ENCODE measurements at places on chromosomes 12 and 14.

GRCh38 chr14:76736514-76736913 lies 24.8 kb upstream of the VASH1 start:
- DNase-seq: no peak

- DNase-seq: no peak
Observed at GRCh38 chr12:127648321-127648720, 618.6 kb upstream of the TMEM132C start.

DNA sequence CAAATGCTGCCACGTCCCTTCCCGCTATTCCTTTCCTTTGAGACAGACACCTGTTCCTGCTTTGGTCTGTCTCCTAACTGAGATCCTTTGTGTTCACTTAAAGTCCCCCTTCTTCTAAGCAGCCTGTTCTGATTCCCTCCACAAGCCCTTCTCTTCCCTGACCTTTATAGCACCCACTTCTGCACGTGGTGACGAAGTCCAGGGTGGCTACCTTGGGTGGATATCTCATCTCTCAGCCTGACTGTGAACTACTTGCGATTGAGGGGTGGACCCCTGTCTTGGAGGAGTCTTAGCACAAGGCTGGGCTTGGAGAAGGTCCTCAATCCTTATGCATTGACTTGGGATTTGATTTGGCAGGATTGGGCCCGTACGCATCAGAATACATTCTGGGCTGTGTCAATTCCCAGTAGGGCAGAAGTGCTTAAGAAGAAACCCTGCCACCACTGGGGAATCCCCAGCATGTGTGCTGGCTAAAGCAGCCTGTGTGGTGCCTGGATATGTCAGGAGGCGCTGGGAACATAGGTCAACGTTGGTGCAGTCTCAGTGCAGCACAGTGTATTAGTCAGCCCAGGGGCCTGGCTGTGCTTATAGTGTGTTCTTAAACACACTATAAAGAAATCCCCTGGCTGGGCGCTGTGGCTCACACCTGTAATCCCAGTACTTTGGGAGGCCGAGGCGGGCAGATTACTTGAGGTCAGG lies 23.6 kb downstream of the KRT80 start:
- no peak for DNase-seq

DNA sequence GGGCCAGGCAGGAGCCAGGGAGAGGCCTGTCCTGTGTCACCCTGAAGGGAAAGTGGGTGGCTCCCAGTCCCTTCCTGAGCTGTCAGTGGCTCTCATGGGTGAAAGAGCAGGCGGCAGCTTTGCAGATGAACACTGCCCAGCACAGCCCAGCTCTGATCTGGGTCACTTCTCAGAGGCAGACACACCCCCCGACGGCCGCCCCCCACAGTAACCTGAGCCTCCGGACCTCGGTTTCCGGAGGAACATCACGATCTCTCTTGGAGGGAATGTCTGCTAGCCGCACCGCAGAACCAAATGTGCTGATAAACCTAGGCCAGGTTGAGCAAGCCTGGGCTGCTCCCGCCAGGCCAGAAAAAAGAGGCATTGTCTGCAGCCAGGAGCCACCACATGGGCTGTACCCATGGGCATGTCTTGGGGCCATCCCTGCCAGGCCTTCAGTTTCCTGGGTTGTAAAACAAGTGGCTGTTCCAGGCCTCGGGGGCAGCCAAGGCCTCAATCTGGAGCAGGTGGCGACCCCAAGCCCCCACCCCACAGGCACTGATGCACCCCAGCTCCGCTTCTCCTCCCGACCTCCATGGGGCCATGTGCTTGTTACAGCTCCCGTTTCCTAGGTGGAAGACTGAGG lies 57.6 kb downstream of the NCOR2 start:
- no peak for DNase-seq

DNA sequence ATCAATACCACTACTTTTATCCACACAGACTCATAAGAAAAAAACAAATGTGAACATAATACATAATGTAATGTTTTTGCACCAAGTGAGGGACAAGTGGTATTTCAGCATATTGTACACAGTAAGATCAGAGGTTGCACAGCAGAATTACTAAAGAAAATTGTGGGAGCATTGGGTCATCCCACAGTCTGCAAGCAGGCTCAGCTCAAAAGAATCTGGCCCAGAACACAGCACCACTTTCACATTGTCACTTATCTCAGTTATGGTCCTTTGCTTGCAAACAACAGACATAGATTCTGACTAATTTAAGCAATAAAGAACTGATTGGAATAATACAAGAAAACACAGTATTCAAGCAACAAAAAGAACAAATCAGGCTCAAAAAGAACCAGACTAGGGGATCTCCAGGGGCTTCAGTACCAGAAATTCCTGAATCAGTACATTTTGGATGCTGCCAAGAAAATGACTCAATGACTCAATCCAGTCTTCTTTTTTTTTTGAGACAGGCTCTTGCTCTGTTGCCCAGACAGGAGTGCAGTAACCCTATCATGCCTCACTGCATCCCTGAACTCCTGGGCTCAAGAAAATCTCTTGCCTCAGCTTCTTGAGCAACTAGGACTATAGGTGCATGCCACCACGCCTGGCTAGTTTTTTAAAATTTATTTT lies 42.9 kb upstream of the EEA1 start:
- no peak for DNase-seq

DNA sequence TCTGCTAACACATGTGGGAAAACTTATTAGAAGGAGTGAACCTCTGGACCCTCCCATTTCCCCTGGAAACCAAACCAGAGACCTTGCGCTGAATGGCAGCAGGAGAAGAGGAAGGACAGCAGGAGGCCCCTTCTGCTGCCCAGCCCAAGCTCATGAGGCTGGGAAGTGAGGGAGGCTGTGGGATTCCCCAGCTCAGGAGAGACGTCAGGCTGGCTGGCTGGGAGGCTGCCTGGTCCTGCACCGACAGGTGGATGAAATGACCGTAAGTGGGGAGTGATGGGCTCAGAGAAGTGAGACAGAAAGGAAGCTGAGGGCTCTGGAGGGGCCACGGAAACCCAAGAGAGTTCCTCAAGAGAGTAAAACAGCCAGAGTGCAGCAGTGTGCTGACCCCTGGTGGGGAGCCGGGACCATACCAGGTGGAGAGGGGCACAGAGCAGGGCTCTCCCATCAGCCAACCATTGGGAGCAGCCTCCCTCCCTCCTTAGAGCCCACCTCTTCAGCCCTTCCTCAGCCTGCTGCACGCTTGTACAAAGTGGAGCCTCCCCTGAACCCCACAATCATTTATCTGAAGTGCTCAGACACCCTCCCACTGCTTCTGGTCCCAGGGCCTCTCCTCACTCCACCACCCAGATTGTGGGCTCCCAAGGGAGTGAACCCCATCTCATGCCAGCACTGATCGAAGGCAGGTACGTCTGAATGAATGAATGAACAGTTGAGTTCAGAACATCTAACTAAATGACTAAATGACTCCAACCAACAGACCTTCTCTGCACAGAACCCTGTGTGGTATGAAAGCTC lies 14.0 kb downstream of the TAMALIN start:
- peak; percentile 46 for DNase-seq

GRCh38 chr12:107564946-107565345 lies 120.7 kb upstream of the PWP1 start:
- DNase-seq: peak; percentile 12

DNA sequence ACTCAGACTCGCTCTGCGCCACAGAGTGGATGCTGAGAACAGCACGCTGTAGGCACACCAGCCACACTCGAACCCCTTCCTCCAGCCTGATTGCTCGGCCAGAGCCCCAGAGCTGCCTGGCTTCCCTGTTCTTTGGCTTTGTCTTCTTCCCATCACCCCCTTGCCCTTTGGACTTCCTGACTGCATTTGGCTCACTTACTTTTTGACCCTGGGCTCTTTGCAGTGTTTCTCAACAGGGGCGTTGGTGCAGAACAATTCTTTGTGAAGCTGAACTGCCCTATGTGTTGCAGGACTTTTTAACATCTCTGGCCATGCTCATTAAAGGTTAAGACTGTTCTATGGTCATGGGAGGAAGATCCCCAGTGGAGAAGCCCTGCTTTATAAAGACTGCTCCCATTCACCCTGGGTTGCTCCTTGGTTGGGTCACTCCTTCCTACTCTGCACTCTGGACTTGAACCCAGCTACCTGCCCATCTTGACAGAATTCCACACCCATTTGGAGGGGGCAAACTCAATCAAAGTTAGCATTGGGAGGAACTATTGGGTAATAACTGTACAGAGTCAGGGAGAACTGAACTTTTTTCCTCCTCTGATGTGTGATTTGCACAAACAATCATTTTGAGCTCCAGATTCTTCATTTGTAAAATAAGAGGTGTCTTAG lies 127.7 kb upstream of the PLEKHG7 start:
- no peak for DNase-seq

DNA sequence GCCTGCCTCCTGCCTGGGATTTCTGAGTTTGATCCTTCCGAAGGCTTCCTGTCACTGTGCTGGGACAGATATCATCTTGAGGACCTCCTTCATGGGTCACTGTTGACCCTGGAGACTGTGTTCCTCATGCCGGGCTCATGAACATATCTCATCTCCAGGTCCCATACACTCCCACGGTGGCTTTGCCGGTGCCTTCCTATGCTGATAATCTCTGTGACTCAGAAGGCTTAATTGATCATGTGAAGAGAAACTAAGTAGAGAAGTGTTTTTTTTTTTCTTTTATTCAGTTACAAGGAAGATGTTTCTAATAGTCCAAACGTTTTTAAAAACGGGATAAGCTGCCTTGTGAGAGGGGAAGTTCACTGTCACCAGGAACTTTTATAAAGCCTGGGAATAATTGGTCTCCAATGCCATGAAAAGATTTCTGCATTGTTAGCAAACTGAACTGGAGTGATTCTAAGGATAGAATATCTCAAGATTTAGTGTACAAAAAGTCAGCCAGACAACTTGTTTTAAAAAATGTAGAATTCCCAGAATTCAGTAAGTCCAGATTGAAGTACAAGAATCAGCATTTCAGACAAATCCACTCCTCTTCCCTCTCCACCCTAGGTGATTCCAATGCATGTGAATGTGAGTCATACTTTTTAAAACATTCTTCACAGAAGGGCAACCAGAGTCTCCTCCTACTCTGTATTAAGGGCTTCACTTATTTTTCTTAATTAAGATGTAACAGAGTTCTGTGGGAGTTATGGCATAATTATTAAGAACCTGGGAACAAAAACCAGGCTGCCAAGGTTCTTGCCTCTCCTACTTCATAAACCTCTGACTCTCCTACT lies 139.8 kb upstream of the LGR5 start:
- no peak for DNase-seq

DNA sequence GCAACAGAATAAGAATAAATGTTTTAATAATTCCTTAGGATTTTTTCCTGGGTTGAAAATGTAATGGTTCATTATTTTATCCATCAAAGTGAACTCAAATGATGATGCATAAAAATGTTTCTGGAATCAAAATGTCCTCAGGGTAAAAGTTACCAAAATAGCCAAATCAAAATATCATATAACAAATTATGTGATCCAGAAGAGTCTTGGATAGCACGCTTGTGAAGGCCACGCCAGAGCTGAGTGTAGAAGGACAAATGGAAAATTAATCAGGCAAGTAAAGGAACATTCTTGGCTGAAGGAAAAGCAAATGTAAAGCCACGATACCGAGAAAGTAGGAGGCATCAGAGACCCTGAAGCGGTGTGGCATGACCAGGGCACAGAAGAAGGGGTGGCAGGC lies 169.2 kb downstream of the CAPZA3 start:
- no peak for DNase-seq

GRCh38 chr14:37889087-37889486 lies 293.7 kb downstream of the TTC6 start:
- DNase-seq: no peak

DNA sequence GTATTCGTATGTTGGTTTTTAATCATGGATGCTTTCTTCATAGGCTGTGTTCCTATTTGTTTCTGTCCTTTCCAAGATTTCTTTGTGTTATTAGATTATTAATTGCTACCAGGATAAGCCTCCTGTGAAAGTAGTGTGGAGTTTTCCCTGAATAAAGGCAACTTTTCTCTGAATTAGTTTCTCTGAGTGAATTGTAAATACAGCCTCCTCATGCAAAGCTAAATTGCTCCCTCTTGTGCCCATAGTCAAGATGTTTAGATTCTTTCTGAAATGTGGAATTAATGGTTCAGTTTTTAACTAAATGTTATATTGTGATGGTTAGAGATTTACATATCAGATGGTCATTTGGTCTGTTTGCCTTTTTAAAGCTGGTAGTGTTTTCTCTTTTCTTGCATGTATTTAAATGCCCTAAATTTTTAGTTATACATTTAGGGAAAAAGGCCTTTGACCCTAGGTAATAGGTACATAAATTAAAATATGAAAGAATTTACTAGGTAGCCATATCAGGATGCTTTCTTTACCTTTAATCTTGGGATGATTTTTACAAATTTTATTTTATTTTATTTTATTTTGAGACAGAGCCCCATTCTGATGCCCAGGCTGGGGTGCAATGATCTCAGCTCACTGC lies 8.9 kb downstream of the APAF1 start:
- DNase-seq: peak; percentile 7

GRCh38 chr14:97942921-97943320 lies 1145.7 kb downstream of the VRK1 start:
- DNase-seq: no peak

DNA sequence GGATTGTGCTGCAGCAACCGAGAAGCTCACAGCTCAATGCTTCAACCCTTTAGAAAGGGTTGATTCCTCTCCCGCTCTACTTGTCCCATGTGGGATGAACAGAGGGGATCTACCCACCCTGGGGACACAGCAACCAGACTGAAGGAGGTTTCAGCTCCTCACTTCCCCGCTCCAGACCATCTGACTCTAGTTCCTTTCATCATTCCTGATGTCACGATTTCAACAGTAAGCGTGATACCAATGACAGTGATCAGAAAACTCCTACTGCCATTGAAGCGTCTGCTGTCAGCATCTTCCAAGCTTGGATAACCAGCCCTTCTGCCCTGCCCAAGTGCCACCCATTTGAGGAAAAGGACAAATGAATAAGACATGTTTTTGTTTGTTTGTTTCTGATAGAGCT lies 14.3 kb downstream of the SERPINA1 start:
- DNase-seq: no peak

- no peak for DNase-seq
Observed at GRCh38 chr12:83893101-83893500, 1019.5 kb downstream of the SLC6A15 start.

- no peak for DNase-seq
Observed at GRCh38 chr14:89451229-89451628, 34.2 kb upstream of the FOXN3 start.

GRCh38 chr14:95695913-95696312 lies 9.7 kb downstream of the TCL1B start:
- DNase-seq: no peak

DNA sequence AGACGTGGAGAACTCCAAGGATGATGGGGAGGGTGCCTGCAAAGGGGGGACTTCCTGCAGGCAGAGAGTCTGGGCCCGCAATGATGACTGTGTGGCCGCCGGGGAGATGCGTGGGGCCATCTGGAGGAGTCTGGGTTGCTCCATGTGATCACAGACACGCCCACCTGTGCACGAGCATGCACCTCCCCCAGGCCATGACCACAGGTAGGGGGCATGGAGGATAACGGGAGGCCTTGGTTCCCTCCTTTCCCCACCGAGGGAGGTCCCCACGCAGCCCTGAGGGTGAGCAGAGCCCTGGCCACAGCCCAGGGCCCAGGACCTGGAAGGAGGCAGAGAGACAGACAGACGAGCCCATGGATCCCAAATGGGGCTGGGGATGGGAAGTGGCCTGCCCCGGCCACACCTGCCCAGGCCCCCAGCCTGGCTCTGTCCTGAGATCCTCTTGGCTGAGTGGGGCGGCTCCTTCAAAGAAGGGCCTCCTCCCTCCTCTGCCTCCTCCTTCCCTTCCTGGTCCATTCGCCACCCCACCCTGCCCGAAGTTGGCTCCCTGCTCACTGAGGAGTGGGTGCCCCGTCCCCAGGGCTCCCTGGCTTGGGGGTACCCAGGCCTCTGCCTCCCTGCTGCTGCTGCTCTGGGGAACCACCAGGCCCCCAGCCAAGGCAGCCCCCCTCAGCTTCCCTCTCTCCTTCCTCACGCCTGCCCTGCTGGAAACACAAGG lies 138.2 kb downstream of the CALM1 start:
- no peak for DNase-seq

- no peak for DNase-seq
Observed at GRCh38 chr12:111429828-111430432, 24.2 kb downstream of the SH2B3 start.

Data from NCI-H524 treated with DMSO at 0.1 percent for 48 hours (cell line).